SJSA1 (cell line): ENCODE measurements at places on chromosomes 13 and 19.

DNA sequence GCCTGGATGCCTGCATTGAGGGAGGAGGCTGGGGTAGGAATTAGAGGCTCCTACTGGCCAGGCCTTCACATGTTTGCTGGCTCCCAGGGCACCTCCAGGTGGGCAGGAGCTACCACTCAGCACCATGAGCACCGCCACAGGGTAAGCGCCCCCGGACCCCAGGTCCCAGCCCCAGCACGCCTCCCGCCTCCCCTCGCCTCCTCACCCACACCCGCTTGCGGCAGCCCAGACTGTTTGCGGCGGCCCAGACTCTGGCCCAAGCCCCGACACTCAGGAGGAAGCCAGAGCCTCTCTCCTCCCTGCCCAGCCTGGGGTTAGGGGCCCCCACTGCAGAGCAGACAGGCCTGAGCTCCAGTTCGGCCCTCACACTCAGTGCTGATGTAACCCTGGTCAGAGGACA is 652 bp downstream of the EPS8L1 start:
- H3K4me1 ChIP-seq = peaks cover 14% of the 10 kb centered on the region
- peaks cover 42% of the 10 kb centered on the region for H3K27me3 ChIP-seq
- H3K36me3 ChIP-seq = no peaks in the 10 kb centered on the region
- no peak for DNase-seq

DNA sequence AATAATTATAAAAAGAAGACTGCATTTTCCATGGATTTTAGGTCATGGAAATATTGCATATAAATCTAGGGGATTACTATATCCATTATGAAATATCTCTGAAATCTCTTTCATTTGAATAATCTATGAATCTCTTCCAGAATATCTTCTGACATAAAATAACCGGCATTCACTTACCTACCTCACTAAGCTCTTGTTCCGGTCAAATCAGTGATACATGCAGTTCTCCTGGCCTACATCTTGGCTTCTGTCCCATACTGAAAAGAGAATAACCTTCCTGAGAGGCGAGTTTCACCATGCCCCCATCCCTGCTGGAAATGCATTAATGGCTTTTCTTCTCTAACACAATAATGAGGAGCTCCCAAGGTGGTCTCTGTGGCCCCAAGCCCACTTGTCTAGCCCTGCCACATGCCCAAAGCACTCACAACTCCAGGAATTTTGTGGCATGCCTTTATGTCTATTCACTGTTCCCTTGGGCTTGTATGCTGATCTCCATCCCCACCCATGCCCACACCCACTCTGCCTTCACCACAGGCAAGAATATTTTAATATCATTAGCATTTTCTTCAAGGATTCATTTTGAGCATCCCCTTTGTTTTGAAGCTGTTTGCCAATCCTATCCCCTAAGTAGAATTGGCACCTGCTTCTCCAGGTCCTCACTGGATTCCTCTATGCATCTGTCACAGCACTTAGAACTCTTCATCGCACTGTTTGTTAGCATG is 401.6 kb downstream of the COG6 start:
- no peaks in the 10 kb centered on the region for H3K4me1 ChIP-seq
- H3K27ac ChIP-seq = no peak overlapping the region
- no peak overlapping the region for H3K4me3 ChIP-seq
- DNase-seq = no peak
- no peaks in the 10 kb centered on the region for H3K36me3 ChIP-seq

GRCh38 chr13:36683701-36684100 is 9.9 kb downstream of the SERTM1 start:
- no peaks in the 10 kb centered on the region for H3K27me3 ChIP-seq
- DNase-seq = no peak
- no peaks in the 10 kb centered on the region for H3K4me1 ChIP-seq
- H3K27ac ChIP-seq = no peak overlapping the region

DNA sequence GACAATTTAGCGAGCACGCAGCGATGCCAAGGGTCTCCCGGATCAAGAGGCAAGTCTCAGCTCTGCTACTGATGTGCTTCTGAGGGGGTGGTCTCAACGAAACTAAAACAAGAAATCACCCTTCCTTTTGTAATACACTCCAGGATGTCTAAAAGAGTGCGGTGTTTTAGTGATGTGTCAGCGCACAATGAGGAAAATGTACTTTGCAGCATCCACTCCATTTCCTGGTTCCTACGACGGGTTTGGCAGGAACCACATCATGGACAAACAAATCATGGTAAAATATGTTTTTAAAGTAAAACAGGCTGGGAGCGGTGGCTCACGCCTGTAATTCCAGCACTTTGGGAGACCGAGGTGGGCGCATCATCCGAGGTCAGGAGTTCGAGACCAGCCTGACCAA is 154.0 kb upstream of the TSC22D1 start:
- no peaks in the 10 kb centered on the region for H3K4me1 ChIP-seq
- H3K27me3 ChIP-seq = no peaks in the 10 kb centered on the region
- H3K36me3 ChIP-seq = no peaks in the 10 kb centered on the region
- H3K27ac ChIP-seq = no peak overlapping the region
- H3K4me3 ChIP-seq = no peak overlapping the region

- H3K27ac ChIP-seq = no peak overlapping the region
- DNase-seq = no peak
- no peaks in the 10 kb centered on the region for H3K27me3 ChIP-seq
- peaks cover 40% of the 10 kb centered on the region for H3K36me3 ChIP-seq
Measured at GRCh38 chr13:113992276-113993005, 18.6 kb upstream of the C13orf46 start.

DNA sequence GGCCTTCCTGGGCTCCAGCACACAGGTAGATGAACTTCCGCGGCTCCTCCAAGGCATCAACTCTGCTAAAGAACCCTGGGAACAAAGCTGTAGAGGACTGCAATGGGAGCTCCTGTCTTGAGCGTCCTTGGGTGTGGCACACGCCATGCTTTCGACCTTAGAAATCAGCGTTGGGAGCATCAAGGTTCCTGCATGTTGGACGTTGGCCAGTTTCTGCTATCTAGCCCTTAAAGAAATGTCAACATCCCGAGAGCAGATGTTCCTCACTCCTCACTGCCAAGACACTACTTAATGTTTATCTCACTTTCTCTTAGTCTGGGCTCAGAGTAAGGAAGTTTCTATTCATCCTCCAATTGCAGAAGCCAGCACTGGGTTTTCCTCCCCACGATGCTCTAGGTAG is 70.6 kb upstream of the MEDAG start:
- no peak overlapping the region for H3K27ac ChIP-seq
- no peaks in the 10 kb centered on the region for H3K27me3 ChIP-seq
- no peak overlapping the region for H3K4me3 ChIP-seq
- no peak for DNase-seq
- peaks cover 18% of the 10 kb centered on the region for H3K4me1 ChIP-seq

DNA sequence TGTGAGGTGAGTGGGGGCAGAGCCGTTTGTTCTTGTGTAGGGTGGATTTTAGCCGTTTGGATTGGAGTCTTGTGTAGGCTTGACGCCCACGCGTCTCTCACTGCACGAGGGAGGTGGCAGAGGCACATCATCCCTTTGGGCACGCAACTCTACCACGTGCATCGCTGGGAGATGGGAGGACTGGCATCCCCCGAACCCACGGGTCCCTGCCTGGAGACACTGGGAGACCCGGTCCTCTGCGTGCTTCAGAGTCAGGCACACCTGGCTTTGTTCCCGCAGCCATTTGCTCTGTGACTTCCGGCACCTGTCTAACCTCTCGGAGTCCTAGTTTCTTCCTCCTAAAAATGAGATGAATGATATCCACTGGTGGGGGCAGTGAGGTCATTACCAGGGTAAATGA is 6.4 kb downstream of the ARHGEF7 start:
- peaks cover 5% of the 10 kb centered on the region for H3K4me1 ChIP-seq
- H3K27ac ChIP-seq = no peak overlapping the region
- no peak overlapping the region for H3K4me3 ChIP-seq
- no peak for DNase-seq

DNA sequence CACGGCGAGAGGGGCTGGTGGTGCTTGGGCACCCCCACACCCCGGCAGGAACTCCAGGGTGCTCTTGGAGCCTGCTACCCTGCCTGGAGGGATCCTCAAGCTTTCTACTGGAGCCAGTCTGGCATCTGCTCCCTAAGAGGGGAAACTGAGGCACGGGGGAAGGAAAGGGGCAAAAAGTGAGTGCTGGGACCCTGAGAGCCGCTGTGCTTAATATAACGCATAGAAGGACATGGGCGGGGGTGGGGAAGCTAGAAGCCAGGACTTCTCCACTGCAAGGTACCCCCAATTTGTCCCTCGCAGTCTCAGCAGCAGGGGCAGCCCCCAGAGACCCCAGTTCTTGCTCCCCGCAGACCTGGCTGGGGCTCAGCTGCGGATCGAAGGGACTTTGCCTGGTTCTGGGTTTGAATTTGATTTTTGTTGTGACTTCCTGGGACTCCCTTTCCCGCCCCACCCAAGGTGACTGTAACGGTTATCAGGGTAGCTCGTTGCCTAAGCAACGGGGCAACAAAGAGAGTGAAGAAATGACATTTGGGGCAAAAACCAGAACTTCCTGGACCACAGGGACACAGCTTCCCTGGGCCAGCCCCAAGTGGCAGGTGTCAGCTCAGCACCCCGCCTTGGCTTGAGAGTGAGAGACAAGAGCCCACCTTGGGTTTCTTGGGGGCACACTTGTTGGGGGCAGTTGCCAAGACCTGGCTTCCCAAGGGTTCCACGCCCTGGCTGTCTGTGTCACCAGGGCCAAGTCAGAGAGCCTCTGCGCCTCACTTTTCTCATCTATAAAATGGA is 638 bp downstream of the ADGRE5 start:
- DNase-seq = peak; percentile 42
- peaks cover 44% of the 10 kb centered on the region for H3K4me1 ChIP-seq
- H3K4me3 ChIP-seq = peak overlapping the region; percentile 48
- no peaks in the 10 kb centered on the region; the same call in 1 of the 2 replicates for H3K36me3 ChIP-seq
- H3K27ac ChIP-seq = peak overlapping the region; percentile 80
